ENCODE measurements at places on chromosomes 7 and 10.

DNA sequence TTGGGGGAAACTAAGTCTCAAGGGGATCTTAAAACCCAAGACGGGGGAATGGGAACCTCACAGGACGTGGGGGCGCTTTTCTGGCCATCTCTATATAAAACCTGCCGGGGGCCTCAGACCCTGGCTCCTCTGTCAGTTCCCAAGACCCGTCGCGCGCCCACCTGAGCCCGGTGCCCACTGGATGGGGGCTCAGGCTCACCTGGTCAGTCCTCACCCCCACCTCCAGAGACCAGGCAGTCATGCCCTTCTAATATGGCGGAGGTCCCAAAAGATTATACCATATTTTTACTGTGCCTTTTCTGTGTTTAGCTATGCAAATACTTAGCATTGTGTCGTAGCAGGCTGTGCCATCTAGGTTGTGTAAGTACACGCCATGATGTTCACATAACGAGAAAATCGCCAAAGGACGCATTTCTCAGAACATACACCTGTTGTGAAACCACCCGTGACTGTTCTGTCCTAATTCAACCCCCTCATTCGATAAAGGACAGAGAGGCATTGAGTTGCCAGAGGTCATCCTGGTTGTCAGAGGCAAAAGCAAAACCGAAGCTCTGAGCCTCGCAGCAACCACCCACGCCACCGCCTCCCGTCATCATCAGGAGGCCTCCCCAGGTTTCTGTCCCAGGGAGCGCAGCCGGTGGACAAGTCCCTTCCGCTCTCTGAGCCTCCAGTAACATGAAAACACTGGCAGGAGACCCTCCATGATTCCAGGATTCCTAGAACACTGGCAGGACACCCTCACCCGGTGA is 28.9 kb downstream of the OAT start:
- no peak for DNase-seq

DNA sequence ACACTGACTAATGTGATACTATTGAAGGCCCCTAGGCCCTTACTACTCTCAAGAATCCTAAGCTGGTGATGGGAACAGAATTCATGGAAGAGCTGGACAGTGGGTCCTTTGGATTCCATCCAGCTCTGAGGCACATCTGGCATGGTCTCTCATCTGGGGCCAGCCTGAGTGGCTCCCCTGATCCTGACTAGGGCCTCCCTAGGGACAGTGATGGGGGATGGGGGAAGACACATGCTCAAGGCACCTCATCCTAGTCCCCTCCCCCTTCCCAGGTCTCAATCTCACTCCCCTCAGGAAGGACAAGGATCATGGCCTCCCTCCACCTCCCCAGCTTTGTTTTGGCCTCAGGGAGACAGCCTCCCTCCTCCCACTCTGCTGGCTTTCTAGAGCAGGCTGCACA is 1.8 kb downstream of the KCNIP2 start:
- no peak for DNase-seq

- no peak for DNase-seq
These were observed 716.1 kb downstream of the PARD3 start for GRCh38 chr10:34098821-34099567.

- no peak for DNase-seq
These were observed 92.8 kb downstream of the SEPTIN7 start for GRCh38 chr7:35893649-35894048.

DNA sequence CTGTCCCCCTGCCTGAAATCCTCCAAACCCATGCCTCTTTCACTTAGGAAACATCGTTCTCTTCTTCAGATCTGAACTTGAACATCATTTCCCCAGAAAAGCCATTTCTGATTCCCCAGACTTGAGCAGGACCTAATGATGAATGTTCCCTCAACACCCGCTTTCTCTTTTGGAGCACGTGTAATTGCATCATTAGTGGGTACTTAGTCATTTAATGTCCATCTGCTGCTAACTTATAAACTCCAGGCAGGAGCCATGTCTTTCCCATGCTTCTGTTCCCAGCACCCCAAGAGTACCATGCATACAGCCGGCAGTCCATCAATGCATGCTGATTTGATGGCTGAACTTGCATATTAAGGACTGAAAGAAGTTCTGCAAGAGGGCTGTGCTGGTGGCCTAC is 36.5 kb upstream of the ECHDC3 start:
- no peak for DNase-seq

Measured in stimulated activated CD4-positive, alpha-beta T cell treated with anti-CD3 and anti-CD28 coated beads, Interleukin-12 subunit alpha, Interleukin-12 subunit beta, amount 100 ng/mL, for 4 hours (primary cell).